Effector CD4-positive, alpha-beta T cell (primary cell): ENCODE measurements at places on chromosomes 11 and 22.

DNA sequence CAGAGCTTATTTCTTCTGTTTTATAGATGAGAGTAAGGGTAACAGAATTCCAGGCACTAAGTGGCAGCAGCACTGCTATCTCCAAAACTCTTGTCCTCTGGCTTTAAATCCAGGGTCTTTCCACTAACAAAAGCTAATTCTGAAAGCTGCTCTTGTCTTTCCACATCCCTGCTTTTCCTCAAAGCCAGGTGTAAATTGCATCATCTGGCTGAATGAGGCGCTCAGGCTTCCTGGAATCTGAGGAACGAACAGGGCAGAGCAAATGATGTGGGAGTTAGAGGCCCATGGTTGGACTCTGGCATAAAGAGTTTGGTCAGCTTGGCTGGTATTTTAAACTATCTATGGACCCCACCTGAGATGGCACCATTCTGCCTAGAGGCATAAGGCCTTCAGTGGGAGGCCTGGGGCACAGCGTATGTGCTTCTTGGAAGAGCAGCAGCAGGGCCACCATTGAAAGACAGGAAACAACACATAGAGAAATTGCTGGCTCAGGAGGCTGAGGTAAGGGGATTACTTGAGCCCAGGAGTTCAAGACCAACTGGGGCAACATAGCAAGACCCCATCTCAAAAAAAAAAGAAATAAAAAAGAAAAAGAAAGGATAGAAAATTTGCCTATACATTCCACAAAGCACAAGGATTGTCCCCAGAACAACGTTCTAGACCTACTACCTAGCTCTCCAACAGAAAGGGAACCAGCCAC, 1.9 kb downstream of the KCNJ5 start:
- no peak for DNase-seq

DNA sequence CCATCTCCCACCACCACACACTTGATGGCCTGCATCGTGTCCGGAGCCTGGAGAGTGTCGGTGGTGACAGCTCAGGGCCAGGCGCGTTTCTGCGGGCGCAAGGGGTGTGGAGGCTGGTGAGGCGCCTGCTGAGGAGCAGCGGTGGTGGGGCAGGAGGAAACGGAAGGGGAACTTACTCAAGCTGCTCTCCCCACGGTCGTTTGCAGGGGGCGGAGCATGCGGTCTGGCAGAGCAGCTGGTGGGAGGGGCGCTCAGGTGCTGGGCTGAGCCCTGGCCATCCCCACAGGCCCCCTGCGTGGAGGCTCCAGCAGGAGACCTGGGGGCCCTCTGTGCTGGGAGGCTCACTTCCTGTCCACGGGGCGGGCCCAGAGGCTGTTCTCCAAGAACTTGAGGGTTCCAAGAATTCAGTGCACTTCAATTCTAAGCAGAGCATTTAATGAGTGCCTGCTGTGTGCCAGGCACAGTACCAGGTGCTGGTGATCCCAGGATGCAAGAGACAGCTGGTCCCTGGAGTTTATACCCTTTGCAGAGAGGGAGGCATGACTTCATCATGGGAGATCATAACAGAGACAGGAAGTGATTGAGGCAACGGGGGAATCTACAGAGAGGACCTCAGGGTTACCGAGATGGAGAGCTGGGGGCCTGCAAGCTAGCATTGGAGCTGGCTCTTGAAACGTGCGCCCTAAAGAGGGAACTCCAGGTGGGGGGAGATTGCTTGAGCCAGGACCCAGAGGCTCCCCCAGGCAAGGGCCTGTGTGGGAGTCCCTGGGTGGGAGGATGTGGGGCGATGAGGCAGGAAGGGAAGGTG, at the start of gene RAC2:
Gene RAC2, minus strand, starts transcription at position 156 of the 808 bp plus-strand sequence. Its CDS starts 121 bp downstream, at position 35.
- DNase-seq, result peak; percentile 79

GRCh38 chr11:34916843-34917770, 689 bp downstream of the PDHX start:
- DNase-seq, result no peak

GRCh38 chr11:69285766-69286165, 8.2 kb upstream of the MYEOV start:
- no peak for DNase-seq

GRCh38 chr11:97359016-97359415, 969.2 kb downstream of the JRKL start:
- DNase-seq, result no peak

DNA sequence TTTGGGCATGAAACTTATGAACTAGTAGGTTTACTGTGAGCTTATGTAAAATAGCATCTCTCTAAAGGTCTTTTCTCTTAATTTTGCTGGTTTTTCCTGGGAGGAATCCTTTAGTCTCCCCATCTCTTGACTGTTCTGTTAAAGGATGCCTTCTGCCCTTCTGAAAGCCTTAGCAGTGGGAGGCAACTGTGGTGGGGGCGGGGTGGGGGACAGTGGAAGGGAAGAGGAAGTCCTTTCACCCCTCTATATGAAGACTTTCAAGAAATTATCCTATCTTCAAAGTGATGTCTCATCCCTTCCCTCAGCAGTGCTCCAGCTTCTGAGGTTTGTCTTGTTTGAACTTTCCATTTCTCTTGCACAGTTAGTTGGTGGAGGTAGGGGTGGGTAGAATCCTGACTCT, 73.1 kb downstream of the ELP4 start:
- DNase-seq, result no peak

GRCh38 chr11:16117989-16118756, 238.2 kb downstream of the SOX6 start:
- DNase-seq, result no peak

- DNase-seq, result no peak
These were observed 28.1 kb upstream of the CREB3L1 start for GRCh38 chr11:46249103-46249937.

DNA sequence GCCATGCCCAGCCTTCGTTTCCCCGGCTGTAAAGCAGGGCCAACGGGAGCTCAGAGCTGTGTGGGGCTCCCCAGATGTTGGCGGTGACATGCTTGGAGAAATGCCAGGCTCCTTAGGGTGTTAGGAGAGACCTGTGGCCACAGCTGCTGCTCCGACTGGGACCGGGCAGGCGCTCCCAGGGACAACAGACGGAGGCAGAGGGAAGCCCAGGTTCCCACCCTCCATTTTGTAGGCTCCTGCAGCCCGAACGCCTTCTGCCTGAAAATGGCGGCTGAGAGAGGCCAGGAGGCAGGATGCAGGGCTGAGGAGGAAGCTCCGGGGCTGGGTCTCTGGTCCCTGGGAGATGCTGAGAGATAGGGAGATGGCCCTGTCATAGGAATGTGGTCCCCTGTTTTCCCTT, 10.0 kb downstream of the CD6 start:
- no peak for DNase-seq

DNA sequence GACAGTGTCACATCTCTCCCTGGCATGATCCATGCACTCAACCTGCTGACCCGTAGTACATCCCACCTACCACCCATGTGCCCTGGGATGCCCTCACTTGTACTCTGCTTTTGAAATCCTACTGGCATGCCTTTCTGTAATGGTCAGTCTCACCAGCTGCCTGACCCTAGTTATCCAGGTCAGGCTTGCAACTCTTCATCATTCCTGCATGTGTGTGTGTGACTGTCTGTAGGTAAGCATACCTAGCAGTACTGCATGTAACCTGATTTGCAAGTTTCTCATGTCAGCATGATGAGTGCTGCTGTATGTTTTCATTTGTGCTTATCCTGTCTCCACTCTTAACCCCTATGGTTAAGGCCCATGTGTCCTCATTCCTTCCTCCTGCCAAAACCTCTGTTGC, 202.0 kb upstream of the MTNR1B start:
- no peak for DNase-seq

DNA sequence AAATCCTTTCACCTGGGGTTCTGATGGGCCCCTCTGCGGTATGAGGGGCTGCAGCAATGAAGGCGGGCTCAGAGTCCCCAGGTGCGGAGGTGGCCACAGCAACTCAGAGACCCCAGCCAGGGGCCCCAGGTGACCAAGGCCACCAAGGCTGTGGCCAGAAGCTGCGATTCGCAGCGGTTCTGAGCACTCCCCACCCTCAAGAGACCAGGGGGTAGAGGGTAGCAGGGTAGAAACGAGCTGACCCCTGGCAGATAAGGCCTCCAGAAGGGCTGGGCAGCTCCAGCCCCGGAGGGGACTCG, 948 bp downstream of the TNKS1BP1 start:
- no peak for DNase-seq

DNA sequence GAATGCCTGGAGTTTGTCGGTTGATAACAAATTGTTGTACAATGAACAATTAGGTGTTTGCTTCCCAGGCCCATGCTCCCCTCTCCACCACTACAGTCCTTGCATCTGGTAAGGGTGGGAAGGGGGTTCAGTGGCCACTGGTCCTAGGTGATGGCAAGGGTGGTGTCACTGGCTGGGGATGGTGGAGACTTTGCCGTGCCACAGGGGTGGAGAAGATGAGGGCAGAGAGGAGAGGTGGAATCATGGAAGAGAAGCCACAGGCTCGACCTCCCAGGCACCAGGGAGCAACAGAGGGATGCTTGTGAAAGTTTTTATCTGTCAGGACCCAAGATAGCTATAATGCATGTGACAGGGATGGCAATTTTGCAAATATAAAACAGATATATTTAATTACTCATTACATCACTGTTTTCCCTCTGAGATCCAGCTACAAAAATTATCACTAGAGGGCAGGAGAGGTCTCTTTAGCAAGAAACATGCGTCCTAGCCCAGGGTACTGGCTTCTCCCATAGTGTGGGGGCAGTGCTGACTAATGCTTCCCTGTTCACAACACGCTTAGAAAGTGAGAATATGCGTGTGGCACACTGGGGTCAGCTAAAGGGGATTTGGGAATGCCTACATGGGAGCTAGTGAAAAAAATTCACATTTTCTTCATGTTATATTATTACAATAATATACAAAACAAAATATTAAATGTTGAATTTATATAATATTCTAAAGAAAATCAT, 49.0 kb upstream of the AMPD3 start:
- peak; percentile 13 for DNase-seq

DNA sequence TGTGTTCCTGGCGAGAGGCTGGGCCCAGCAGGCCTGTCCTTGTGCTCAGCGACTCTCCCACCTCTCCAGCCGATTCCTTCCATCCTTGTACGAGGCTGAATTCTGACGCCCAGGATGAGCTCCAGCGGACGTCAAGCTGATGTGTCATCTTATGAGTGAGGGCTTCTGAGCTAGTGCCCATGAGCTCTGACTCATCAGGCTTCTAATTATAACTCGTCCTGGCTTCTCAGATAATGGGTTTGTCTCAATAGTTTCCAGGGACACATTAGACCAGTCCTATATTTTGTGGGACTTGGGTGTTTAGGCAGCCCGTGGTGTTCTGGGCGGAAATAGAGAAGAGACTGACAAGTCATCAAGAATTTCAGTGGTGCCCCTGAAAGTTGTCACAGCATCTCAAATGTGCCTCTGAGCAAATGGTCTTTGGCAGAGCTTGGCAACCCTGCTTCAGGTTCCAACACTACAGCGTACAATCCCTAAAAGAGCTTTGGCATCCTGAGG, 108.2 kb upstream of the CD44 start:
- DNase-seq, result peak; percentile 41

GRCh38 chr11:59802639-59803176, 7.9 kb downstream of the MRPL16 start:
- DNase-seq, result peak; percentile 49

- DNase-seq, result no peak
These were observed 1.7 kb upstream of the OR52K1 start for GRCh38 chr11:4480577-4481239.

DNA sequence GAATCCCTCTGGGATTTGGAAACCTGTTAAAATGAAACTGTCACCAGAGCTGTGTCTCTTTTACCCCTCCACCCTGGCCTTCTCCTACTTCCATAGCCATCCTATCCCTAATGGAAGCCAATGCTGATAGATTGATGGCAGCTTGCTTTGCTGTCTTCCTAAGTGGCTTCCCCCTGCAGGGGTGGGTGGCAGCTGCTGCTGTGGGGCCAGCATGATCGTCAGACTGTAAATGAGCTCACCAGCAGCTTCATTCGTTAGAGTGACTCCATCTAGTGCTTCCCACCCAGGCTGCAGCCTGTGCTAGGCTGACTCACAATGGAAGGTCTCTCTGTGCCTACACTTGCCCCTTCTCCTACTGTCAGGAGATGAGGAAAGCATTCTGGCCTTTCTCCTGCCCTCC, 311.0 kb downstream of the BUD13 start:
- DNase-seq, result no peak

DNA sequence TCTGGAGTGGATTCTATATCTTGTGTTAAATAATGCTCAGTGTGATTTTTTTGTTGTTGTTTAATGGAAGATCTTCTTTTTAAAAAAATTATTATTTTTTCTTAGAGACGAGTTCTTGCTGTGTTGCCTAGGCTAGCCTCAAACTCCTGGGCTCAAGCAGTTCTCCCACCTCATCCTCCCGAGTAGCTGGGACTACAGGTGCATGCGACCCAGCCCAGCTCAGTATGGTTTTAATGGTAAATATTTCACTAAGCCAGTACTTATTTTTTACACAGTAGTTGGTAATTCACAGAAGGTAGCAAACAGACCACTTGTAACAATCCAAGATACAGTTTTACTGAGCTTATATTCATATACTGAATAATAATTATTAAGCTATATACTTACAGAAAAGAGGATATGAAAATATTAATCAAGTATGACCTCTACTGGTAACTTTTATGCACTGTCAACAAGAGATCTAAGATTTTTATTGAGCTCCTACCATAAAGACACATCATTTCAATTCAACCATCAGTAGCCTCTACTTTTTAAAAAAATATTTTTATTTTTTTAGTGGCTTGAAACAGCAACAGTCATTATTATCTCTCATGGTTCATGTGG, 6.1 kb upstream of the CD59 start:
- DNase-seq, result no peak

DNA sequence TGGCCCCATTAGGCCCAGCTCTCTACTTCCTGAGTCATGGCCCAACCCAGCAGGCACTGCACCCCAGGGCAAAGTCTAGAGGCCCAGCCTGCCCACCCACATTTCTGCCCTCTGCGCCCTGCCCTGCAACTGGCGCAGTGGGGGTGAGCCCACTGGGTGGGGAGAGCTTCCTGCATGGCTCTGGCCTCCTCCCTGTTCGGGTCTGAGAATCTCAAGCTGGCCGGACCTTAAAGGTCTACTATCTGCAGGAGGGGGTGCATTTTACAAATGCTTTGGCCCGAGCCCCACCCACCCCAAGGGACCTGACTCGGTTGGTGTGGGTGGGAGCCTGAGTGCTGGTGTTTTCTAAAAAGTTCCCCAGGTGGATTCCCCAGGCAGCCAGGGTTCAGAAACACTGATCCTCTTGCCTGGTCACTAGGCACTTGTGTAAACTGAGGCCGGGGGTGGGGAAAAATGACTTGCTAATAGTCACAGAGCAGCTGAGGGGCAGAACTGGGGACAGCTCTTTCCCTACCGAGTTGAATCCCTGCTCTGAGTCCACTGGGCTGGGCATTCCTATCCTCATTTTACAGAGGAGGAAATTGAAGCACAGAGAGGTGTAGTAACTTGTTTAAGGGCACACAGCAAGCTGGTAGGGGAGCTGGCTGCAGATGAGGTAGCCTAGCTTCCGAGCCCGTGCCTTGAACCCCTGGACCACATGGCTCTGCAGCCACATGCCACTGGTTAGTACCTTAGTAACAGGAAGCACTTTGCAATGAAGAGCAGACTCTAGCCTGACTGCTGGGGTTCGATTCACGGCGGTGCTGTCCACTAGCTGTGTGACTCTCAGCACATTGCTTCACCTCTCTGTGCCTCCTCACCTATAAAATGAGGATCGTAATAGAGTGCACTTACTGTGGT, 36.3 kb downstream of the CD82 start:
- DNase-seq, result no peak
